ENCODE measurements at places on chromosomes 7 and 10.

- DNase-seq = no peak
Measured at GRCh38 chr7:68321076-68321639, 1277.1 kb upstream of the AUTS2 start.

DNA sequence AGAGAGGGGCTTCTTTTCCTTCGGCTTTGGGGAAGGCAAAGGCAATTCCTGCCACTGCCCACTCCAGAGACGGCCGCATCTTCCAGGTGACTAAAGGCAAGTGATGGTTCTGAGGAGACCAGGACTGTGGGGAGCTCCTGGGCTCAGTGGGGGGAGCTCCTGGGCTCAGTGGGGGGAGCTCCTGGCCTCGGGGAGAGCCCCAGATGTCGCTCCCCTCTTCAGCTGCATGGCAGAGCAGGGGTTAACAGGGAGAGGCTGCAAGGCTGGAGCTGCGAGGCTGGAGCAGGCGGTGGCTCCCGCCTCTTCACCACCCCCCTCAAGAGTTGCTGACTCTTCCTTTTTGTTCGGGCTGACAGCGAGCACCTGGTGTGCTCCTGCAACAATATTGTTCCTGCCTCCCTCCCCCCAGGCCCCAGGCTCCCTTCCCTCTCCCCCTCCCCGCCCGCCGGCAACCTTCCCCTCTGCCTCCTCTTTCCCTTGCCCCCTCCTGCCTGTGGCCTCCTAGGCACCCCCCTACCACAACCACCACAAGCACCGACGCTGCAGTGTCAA lies 56.3 kb upstream of the LBX1 start:
- no peak for DNase-seq

GRCh38 chr7:81903115-81903514 lies 133.3 kb upstream of the HGF start:
- no peak for DNase-seq

GRCh38 chr7:155951554-155952158 lies 139.4 kb upstream of the SHH start:
- DNase-seq = no peak

- DNase-seq = peak; percentile 80
Measured at GRCh38 chr10:30542001-30542894, 87.3 kb downstream of the LYZL2 start.

DNA sequence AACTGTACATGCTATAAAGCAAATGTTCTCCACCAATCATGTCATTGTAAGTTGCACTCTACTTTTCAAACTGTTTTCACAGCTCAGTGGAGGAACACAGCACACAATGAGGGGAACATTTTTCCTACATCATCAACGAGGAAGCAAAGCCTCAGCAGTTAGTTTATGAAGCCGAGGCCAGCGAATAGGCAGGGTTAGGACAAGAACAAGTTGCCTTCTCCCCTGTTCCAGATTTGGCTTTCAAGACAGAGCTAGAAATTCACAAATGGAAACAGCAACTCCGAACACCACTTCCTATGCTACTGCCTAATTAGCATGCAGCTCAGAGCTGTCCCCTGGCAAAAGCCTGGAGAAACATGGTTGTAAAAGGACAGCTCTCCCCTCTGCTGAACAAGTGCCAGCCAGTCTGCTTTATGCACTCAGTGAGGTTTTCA lies 19.8 kb downstream of the ITGB8 start:
- DNase-seq = no peak

GRCh38 chr10:122974023-122974422 lies 6.2 kb upstream of the PSTK start:
- peak; percentile 47 for DNase-seq

DNA sequence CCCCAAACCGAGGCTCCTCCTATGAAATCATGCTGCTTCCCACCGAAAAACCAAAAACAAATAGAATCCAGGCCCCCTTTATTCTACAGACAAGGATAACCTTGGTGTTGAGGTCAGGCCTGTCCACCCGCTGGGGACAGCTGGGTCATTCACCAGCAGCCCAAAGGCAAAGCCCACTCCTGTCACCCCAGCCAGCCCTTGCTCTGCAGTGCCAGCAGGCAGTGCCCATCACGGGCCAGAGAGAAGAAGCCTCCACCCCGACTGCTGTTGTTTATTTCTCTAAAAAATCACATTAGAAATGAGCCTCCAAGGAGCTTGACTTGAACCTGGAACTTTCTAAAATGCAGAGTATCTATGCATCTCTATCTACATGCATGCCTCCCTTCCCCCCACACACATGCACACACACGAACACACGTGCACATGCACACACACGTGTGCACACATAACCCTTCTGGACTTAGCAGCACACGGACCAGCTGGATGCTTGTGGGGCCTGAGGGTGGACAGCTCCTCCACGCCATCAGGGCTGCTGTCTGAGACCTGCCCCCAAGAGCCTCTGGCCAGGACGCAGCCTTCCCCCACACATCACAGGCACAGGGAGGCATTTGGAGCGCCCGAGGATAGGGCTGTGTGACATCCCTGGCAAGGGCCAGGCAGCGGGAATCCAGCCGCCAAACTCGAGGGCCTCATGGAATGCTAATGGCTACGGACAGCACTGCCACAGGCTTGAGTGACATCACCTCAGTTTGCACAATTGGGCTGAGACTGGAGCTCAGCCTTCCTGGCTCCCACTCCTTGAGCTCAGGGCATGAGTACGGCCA lies 22.8 kb downstream of the PRKAG2 start:
- no peak for DNase-seq

- no peak for DNase-seq
Measured at GRCh38 chr10:131280101-131280500, 31.4 kb downstream of the TCERG1L start.

Data from suppressor macrophage treated with lipopolysaccharide for 4 hours (primary cell).